Forelimb muscle (tissue), 1 donor: ENCODE measurements at places on chromosomes 3 and 15. TPM values are rescaled to one million over a fixed set of nuclear protein-coding genes. Genes with fewer than 3 reads are reported as not detected.

Gene MESP1
- polyA plus RNA-seq, result 0.85 TPM

Gene TIPIN
- polyA plus RNA-seq, result 12.0 TPM

GRCh38 chr3:134638385-134639030 is 12.3 kb downstream of the KY start:
- DNase-seq, result no peak

DNA sequence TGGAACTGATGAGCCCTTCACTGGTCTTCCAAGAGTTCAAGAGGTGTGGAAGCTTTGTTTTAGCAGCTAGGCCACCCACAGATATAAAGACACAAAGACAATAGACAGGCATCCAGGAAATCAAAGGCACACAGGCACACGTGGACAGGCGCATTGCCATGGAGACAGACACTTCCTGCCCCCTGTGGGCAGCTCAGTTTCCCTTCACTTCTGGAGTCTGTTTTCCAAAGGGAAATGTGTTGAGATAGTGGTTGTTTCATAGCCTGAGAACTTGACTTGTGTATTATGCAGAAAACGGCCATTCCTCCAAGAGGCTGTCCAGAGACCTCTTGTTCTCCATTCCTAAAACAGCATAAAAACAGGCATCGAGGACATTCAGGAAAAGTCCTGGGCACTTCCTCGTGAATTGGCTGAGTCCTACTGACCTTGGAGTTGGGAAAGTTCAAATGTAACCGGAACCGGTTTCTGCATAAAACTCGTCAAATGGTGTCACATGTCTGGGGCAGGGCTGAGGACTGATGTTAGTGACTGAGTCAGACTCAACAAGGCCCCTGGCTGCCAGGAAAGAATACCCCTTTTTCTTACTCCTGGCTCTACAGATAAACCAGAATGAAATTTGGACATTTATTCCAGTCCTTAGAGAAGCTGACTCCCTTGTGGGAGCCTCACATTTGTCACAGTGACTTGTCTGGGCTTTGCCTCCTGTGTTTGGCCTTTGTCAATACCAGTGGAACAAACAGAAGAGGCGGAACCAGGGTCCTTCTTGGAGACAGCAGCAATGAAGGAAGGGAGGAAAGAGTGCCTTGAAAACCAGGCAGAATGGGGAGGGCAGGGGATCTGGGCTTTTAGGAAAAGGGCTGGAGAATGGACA is 1.3 kb downstream of the ALPK3 start:
- no peak for DNase-seq

Gene SLC28A2
- polyA plus RNA-seq, result 0.13 TPM

DNA sequence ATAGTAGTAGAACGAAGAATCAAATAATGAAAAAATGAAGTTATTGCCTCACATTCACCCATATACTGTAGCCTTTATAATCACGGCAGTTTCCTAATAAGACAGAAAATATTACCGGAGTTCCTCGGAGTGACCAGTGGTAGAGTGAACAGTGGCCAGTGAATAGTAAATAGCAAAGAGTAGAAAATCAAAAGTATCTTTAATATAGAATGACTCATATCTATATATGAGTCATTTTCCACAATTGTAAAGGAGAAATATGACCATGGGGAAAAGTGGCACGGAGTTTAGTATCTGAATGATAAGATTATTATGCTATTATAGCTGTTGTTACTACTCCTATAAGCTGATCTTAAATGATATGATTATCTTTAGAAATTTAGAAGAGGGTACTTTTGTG is 38.5 kb downstream of the ZBTB20 start:
- DNase-seq, result no peak

GRCh38 chr3:104939196-104939595 is 427.5 kb upstream of the ALCAM start:
- no peak for DNase-seq

- DNase-seq, result no peak
Observed at GRCh38 chr3:4850211-4850927, 128.9 kb upstream of the BHLHE40 start.

- no peak for DNase-seq
Observed at GRCh38 chr15:63905558-63906265, 72.0 kb upstream of the HERC1 start.

GRCh38 chr3:67947808-67948508 is 293.5 kb upstream of the SUCLG2 start:
- no peak for DNase-seq

GRCh38 chr3:183254487-183255347 is 1.7 kb downstream of the B3GNT5 start:
- DNase-seq, result no peak

DNA sequence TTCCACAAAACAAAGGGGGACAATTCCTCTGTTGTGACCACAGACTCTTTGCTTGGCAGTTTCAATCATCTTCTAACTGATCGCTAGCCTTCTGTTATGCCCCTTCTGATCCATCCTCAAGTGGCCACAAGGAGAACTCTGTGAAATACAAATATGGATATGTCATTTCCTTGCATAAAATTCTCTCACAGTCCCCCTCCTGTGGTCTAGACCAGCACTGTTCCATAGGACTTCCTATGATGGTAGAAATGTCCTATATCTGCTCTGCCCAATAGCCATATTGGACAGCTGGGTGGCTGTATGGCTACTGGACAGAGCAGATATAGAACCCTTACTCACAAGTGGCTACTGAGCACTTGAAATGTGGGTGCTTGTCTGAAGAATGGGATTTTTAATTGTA is 25.9 kb upstream of the SNRK start:
- no peak for DNase-seq

GRCh38 chr15:88275804-88276203 is 19.3 kb upstream of the NTRK3 start:
- no peak for DNase-seq

DNA sequence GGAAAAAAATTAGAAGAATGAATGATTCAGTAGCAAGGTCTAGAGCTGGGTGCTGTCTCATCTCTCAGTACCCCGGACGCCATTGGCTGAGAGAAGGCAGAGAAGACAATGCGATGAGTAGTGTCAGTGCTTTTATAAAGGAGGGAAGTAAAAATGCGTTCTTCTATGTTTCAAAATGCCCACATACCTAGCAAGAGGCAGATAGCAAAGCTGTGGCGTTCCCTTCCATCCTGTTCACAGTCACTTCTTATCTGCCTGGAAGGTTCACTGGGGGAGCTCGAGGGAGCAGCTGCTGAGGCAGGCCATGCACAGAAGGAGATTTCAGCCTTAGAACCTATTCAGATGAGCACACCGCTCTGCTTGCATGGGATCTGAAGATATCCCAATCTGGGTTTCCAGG is 234.0 kb downstream of the RPLP1 start:
- DNase-seq, result no peak

Gene DNAH12
- 0.71 TPM for polyA plus RNA-seq

Gene SLC22A13
- 0.24 TPM for polyA plus RNA-seq

DNA sequence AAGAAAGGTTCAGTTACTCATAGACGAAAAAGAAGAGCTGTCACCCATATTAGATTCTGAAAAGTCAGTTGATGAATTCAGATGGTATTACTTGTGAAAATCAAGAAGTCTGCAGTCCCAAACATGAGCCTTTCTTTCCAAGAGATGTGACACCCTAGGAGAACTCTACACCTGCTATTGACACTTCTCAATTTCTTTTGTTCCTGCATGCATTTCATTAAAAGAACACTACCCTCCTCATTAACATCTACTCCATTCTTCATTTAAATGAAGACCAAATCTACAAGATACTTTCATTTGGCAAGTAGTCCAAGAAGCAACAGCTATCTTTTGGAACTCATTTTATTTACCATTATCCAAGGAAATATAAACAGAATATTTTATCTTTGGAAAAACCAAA is 6.6 kb downstream of the GABRB3 start:
- DNase-seq, result no peak

Gene EOGT
- 19.3 TPM for polyA plus RNA-seq

Gene P2RY14
- polyA plus RNA-seq, result 1.4 TPM

DNA sequence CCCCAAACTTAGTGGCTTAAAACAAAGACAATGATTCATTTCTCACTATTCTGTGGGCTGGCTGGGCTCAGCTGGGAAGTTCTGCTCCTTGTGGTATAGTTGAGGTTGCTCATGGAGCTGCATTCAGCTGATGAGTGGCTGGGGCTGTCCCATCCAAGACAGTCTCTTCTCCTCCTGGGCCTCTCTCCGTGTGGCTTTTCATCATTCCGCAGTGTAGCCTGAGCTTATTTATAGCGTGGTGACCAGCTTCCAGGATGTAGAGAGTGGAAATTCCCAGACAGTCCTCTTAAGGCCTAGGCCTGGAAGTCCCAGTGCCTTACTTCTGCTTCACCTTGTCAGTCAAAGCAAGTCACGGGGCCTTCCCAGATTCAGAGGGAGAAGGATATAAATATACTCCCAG is 136.7 kb upstream of the DAZL start:
- no peak for DNase-seq

DNA sequence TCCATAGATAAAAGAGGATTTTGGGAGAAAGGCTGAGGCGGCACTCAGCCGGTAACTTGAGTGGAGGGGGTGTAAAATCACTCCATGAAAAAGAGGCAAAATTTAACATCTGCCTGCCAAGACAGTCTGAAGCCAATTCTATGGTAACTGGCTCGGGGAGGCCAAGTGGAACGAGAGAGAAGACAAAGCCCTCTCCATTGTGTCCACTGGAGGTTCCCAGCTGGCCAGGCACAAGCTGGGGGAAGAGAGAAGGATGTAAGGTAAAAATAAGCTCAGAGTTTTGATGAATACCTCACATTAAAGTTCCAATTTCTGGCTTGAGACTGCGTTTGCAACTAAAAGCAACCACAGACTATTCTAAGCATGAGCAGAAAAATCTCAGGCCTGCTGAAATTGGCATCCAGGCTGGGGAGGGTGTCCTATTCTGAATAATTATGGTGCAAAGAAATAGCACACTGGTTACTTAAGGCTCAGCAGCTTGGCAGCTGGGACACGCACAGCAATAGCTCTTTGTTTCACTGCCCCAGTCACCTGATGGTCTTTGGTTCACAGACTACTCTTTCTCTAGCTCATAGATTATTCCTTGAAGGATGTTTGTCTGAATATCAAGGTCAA is 48.8 kb downstream of the CHRD start:
- no peak for DNase-seq

Gene CD200R1
- 1.7 TPM for polyA plus RNA-seq

DNA sequence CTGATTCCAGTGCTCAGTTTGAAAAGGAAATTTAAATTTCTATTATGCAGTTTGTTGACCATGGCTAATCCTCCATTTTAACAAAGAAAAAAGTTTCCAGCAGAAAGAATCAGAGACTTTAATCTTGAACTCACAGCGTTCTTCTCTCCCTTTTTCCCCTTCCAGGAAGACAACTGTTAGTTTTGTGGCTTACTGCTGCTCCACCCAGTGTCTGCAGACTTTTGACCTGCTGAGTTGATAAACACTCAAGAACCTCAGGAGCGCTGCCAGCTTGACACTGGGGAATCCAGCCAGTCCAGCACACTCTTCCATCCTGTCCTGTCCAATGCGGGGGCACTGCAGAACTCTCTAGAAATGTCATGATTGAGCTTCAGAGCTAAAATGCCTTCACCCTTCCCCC is 134.6 kb downstream of the LRRC28 start:
- DNase-seq, result no peak

Gene SLC22A14
- polyA plus RNA-seq, result 0.39 TPM

GRCh38 chr15:23370578-23370977 is 16.0 kb downstream of the GOLGA8S start:
- no peak for DNase-seq

GRCh38 chr15:46297766-46298165 is 662.9 kb downstream of the SQOR start:
- DNase-seq, result no peak

DNA sequence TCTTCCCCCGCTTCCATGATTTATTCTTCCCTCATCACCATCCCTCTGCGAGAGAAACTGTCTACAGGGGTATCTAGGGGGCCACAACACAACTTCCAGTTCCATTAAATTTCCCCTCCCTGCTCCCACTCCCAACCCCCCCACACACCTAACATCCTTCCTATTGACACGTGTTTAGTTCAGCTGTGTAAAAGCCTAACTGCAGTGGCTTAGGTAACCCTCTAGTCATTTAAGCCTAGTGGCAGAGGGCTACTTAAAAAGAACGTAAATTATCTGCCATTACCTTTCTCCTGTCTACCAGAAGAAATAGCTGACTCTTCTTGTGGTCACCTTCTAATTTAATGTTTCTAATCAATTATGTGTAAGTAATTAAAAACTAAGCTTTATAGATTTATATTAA is 56.3 kb downstream of the ZNF148 start:
- no peak for DNase-seq

- DNase-seq, result no peak
Observed at GRCh38 chr3:46812237-46812791, 50.9 kb downstream of the MYL3 start.

Gene C3orf22
- not detected for polyA plus RNA-seq

DNA sequence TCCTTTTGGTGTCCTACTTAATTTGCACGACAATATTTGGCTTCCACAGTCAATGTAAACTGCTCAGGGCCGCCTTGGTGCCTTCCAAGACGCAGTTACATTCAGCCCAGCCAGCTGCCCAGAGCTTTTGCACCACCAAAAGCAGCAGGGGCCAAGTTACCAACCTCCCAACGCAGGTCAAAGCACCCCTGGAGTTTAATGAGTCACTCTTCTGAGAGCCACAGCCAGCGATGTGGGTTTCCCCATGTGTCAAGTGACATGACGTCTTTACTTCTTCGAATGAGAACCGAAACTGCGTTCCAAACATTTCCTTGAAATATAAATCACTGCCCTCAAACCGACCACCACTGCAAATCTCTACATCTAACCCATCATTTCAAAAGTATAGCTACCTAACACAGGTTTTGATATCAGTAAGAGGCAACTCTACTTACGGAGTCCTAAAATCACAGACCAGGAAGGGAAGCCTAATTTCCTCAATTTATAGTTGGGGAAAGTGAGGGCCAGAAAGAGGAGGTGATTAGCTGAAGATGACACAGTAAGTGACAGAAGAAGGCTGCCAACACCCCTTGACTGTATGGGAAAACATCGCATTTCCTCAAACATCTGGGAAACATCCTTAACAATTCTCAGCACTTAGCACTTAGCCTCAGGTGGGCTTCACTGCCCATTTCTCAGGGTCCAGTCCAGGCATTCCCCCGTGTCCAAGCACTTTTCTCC is 24.5 kb downstream of the MB21D2 start:
- DNase-seq, result no peak

Gene PCLAF
- polyA plus RNA-seq, result 27.1 TPM

GRCh38 chr15:64452988-64453688 is 7.2 kb upstream of the ZNF609 start:
- DNase-seq, result no peak

DNA sequence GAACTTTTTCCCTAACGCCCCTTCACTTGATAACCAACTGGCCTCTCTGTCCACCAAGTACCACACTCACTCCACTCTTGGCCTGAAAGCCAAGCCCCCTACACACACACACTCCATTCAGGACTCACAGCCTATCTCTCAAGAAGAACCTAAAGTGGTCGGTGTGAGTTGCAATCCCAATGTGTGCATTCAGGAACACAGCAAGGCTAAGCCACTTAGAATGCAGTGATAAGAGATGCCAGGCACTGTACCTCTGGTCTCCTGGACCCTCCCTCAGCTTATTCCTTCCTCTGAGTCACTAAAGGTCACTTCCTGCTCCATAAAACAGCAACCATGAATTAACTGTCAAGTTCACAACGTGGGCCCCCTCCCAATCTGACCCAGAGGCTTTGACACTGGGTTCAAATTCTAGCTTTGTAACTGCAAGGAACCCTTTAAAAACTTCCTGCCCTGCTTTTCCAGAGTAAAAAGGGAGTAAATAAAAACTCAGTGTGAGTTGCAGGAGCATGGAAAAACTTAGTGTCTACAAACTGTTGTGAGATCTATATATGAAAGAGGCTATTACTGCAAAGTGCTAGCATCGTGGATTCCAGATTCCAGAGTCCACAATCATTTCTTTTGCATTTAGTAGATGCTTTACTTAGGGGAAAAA is 17.6 kb upstream of the KCNMB3 start:
- DNase-seq, result no peak

- peak; percentile 9 for DNase-seq
Observed at GRCh38 chr3:194364652-194365434, 4.7 kb downstream of the LRRC15 start.

Gene ZIC1
- 24.8 TPM for polyA plus RNA-seq
